Activated CD4-positive, alpha-beta T cell treated with anti-CD3 and anti-CD28 coated beads, Interleukin-2, amount 50 U/mL, for 48 hours (primary cell): ENCODE measurements at places on chromosomes 3 and 15.

DNA sequence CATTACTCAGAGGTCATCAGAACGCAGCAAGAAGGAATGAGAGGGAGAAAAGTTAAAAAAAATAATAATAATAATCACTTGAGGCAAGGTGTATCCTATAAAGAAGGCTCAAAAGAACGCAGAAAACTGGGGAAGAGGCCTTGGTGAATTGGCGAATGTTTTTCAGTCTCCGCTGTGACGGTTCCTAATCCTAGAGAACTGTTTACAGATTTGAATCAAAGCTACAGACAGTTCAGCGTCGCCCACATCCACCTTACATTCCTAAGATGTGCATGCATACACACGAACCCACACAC, 634 bp downstream of the ZMAT3 start:
- DNase-seq, result no peak

- DNase-seq, result no peak
Observed at GRCh38 chr3:68172039-68172438, 517.6 kb upstream of the SUCLG2 start.

DNA sequence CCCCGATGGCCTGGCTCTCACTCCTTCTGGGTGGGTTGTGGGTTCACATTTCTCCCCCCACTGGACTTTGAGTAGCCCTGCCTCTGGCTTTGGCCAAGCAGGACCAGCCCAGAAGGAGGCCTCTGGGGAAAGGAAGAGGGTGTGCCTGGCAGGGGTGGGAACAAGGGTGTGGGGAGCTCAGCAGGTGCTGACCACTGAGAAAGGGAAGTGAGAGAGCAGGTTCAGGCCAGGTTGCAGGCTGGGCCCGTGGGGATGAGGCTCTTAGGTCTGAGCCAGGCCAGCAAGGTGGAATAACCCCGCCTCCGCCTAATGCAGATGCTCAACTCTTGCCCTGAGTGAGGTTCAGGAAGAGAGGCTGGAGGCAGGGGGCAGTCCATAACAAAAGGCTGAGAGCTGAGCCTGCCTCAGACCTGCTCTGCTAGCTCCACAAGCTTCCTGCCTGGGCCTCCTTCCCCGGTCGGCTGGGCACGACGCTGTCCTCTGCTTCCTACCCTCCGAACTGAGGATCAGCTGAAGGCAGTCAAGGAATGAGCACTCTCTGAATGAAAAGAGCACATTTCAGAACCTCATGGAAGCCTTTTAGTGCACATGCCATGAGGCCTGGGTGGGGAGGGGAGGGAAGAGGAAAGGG, 82.7 kb downstream of the TLE3 start:
- no peak for DNase-seq

GRCh38 chr3:85594676-85595075, 635.9 kb downstream of the CADM2 start:
- DNase-seq, result no peak

DNA sequence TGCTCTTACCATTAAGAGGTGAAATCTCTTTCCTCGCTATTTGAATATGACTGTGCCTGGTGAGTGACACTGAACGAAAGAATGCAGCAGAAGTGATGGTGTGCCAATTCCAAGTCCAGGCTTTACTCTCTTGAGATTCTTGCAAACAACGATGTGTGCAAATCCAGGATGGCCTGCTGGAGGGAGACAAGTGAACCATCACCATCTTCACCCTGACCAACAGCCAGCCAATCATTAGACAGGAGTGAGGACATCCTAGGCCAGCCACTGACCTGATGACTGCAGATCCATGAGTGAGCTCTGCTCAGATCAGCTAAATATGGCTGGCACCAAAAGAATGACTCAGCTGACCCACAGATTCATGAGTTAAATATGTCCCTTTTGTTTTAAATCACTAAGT, 878.0 kb downstream of the PDCD6IP start:
- DNase-seq, result no peak

GRCh38 chr3:73215901-73216300, 154.4 kb downstream of the EBLN2 start:
- no peak for DNase-seq

GRCh38 chr3:16286751-16287543, 21.9 kb downstream of the OXNAD1 start:
- no peak for DNase-seq

DNA sequence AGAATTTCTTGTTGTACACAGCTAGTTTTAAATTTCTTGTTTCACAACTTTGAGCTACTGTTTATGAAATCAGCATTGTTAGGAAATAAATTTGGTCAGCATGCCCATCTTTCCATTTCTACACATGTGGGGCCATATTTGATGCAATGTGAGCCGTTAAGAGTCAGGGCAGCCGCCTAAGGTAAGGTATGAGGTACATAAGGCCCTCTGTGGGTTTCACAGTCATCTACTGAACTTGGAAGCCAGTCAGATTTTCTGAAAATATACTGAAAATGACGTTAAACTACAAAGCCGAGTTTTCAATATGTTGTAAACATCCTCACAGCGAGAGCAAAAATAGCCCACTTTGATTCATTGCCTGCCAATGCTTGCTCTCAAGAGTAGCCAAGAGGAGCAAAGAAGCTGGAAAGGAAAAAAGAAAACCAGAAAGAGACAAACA, 94.7 kb upstream of the PDZRN3 start:
- DNase-seq, result no peak

- no peak for DNase-seq
Observed at GRCh38 chr3:184498986-184499606, 62.5 kb upstream of the EPHB3 start.

DNA sequence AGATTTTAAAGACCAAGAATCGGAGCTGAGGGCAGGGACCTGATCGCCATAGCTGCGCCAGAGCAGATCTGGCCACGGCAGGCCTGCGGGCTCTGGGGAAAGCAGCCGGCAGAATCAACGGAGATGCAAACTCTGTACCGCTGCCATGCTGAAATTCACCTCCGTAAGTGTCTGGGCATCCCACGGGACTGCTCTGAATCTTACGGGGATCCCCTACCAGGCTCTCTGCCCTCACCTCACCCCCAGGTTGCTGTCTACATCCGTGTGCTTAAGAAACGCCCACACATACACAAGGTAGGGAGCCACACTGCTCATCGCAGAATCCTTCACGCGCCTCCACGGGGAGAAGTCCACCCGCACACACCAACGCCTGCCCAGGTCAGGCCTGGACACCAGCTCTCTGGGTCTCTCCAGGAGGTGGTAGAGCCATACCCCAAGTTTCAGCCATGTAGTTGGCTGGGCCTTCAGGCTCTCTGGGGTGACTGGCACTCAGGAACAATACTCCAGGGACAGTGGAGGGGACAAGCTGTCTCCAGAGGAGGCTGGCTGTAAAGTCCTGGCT, 33.5 kb downstream of the FAM174B start:
- DNase-seq, result no peak

DNA sequence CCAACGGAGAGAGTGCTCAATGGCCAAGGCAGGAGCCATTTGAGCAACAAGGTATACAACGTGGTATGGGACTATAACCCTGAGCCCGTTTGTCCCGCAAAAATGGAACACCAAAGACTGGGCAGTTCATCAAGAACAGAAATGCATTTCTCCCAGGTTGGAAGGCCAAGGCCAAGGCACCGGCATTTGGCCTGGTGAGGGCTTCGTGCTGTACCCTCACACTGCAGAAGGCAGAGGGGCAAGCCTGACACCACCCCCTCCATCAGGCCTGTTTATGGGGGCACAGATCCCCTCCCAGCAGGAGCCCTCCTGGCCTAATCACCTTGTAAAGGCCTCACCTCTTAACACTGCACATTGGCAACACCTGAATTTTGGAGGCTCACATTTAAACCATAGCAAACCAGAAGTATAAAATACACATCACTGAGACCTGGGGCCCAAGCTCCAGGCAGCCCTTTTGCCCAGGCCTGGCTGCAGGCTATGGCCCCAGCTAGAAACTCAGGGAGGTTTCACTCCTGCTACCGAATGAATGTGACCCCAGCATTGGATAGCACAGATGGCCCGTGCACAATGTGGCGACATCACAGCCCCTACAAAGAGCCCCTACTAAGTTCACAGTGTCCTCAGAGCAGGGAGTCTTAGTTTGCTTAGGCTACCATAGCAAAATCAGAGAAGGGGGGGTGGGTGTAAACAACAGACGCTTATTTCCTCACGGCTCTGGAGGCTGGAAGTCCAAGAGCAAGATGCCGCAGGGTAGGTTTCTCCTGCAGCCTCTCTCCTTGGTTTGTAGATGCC, 47.1 kb downstream of the KLF15 start:
- DNase-seq, result no peak

- DNase-seq, result no peak
Observed at GRCh38 chr3:175272392-175272791, 413.3 kb downstream of the NAALADL2 start.

- DNase-seq, result no peak
Observed at GRCh38 chr3:77179762-77180161, 139.9 kb downstream of the ROBO2 start.

GRCh38 chr3:50494126-50494525, 9.3 kb downstream of the CACNA2D2 start:
- no peak for DNase-seq

DNA sequence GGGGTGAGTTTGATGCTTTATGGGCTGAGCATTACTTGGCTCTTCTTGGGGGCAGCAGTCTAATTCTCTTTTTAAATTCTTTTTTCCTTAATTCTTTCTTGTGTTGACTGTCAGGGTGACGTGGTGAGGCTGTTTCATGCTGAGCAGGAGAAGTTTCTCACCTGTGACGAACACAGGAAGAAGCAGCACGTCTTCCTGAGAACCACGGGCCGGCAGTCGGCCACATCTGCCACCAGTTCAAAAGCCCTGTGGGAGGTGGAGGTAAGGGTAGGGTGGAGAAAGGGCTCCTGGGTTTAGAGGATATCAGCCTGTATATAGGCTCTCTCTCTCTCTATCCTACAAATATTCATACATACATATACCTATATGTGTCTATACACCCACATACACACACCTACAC, 152.3 kb downstream of the ITPR1 start:
- DNase-seq, result no peak

- peak; percentile 83 for DNase-seq
Observed at GRCh38 chr15:25850154-25851111, 12.7 kb downstream of the ATP10A start.

GRCh38 chr3:99317201-99317600, 321.2 kb upstream of the COL8A1 start:
- DNase-seq, result no peak

DNA sequence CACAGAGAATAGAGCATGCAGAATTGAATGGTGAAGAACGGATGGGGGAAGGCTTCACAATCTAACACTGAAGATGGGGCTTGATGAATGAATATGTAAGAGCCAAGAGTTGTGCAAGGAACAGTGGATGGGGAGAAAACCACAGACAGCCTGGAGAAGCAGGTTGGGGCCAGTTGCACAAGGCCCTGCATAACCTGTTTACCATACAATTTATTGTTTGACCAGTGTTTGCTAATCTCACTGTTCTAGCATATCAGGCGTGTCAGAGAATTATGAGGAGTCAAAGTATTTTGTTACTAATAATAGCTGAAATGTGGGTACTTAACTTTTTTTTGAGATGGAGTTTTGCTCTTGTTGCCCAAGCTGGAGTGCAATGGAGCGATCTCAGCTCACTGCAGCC, 36.4 kb downstream of the LINS1 start:
- no peak for DNase-seq

DNA sequence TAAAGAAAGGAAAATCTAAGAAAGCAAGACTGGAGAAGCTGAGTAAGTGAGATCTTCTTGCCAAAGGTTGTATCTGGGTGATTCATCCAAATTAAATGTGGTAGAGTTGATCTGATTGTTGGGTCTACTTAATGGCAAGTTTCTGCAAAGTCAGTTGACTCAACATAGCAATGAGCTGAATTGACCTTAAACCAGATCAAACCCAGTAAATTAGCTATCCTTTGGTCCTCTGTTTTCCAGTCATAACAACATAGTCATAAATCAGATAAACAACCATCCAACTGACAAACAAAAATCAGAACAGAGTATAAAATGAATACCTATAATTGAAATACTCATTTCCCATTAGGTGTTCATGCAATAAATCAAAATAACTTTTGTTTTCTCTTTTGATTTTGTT, 142.6 kb upstream of the CFAP20DC start:
- DNase-seq, result no peak

DNA sequence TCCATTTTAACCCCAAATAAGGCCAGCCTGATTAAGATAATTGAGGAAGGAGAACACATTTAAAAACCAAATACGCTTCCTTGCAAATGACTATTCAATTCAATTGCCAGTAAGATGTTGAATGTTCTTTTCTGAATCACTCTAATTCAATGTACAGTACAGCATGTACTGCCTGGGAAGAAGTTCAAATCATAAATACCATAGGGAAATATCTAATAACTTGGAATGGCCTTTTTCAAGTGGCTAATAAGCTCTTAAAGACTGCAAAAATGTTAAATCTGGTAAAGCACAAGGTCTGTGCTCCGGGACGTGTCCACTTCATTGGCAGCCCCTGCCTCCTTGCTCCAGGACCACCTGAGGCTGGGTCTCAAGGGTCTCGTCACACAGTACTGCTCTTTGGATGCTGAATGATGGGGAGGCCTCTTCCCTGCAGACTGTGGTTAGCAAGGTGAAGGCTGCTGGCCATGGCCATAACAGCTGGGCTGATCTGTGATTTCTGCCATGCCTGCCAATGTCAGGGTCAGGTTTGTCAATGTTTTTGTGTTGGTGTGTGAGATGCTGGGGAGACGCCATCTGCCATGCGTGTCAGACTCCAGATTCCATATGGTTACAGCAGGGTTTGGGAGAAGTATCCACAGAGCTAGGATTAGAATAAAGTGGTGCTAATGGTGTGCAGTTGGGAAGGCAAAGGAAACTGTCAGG, 300.5 kb downstream of the ADAMTS17 start:
- no peak for DNase-seq
